Activated naive CD4-positive, alpha-beta T cell treated with anti-CD3 and anti-CD28 coated beads, Interleukin-2, amount 50 U/mL, for 72 hours (primary cell): ENCODE measurements at places on chromosomes 1 and 21. TPM values are rescaled to one million over a fixed set of nuclear protein-coding genes. Genes with fewer than 3 reads are reported as not detected.

LCE2C gene
- not detected for total RNA-seq

AIRE gene
- not detected for total RNA-seq

GRCh38 chr21:17195976-17196375, 316.9 kb upstream of the CXADR start:
- DNase-seq: no peak

DNA sequence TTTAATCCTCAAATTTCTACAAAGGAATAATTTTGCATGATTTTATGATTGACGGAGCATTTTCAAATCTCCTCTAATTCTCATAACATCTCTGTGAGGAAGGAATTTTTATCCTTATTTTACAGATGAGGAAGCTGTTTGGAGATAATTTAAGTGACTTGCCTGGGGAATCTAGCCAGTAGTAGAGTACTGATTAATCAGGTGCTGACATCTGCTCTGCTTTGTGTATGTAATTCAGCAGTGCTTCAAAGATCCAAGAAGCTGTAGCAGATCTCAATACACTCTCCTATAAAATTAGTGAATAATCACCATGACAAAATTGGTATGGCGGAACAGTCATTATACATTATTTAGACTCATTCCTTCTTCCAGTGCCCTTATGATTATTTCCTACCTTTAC, 46.0 kb downstream of the DPH5 start:
- no peak for DNase-seq

- no peak for DNase-seq
Measured at GRCh38 chr1:7710859-7711258, 60.2 kb upstream of the VAMP3 start.

DNA sequence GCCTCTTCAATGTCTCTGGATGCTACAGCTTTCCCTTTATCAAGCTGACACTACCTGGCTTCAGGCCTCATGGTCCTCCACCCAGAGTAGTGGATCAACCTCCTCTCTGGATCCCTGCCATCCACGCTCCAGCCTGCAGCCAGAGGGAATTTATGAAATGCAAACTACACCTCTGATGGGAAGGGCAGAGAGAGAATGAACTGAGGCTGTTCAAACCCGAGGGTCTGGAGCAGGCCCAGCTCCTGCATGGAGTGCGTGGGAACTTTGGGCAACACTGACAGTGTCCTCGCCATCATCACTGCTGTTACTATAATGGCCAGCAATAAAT, 157.8 kb downstream of the TRABD2B start:
- no peak for DNase-seq

GRCh38 chr21:45511007-45511406, 31.2 kb downstream of the SLC19A1 start:
- no peak for DNase-seq
